ENCODE measurements at places on chromosomes 13 and 19.

DNA sequence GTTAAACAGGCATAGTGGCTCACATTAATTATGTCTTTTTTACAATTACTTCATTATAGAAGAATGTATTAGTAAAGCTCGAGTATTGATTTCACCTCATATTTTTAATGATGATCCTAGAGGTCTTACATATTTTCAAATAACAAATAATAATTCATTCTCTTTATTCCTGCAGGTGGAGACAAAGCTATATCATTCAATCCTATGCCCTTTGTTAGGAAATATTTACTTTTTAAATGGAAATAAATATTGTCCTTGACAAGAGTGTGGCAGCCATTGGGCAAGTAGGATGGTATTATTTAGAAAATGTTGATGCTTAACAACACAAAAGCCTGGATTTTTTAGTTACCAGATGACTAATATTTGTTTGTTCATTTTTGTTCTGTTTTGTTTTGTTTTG lies 127.6 kb downstream of the COG6 start:
- no peak for DNase-seq

- DNase-seq: peak; percentile 88
Measured at GRCh38 chr19:39474139-39474620, 6.5 kb upstream of the TIMM50 start.

- no peak for DNase-seq
Measured at GRCh38 chr13:21137696-21138095, 38.7 kb downstream of the SKA3 start.

GRCh38 chr19:18058208-18059009 lies 28.3 kb downstream of the IL12RB1 start:
- peak; percentile 45 for DNase-seq

GRCh38 chr19:31838163-31838815 lies 489.1 kb upstream of the TSHZ3 start:
- no peak for DNase-seq

DNA sequence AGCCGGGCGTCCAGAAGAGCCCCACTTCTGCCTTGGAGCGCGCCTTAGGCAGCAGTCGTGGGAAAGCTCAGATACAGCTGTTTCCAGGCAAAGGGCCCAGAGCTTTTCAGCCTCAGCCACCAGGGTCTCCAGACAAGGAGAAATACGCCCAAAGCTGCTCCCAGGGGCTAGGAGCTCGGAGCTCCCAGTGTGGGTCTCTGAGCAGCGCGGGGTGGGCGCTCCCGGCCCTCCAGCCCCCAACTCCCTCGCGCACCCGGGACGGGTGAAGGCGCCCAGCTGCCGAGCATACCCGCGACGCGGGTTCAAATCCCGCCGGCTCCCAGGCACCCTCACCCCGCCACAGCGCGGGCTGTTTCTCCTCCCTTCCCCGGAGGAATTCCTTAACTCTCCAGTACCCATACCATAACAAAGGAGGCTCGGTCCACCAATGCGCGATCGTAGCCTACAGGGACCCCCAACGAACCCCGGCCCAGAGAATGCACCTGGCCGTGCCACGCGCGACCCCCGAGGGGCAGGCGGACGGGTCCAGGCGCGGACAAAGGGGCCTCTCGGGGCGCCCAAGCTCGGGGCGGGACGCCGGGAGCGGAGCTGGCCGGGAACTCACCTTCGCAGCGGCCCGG lies 507 bp downstream of the COL4A1 start:
- no peak for DNase-seq

GRCh38 chr13:88417801-88418200 lies 746.6 kb downstream of the SLITRK5 start:
- DNase-seq: no peak

GRCh38 chr13:27174766-27175455 lies 3.3 kb upstream of the USP12 start:
- no peak for DNase-seq

- DNase-seq: no peak
Measured at GRCh38 chr19:41740415-41741243, 14.7 kb upstream of the CEACAM6 start.

DNA sequence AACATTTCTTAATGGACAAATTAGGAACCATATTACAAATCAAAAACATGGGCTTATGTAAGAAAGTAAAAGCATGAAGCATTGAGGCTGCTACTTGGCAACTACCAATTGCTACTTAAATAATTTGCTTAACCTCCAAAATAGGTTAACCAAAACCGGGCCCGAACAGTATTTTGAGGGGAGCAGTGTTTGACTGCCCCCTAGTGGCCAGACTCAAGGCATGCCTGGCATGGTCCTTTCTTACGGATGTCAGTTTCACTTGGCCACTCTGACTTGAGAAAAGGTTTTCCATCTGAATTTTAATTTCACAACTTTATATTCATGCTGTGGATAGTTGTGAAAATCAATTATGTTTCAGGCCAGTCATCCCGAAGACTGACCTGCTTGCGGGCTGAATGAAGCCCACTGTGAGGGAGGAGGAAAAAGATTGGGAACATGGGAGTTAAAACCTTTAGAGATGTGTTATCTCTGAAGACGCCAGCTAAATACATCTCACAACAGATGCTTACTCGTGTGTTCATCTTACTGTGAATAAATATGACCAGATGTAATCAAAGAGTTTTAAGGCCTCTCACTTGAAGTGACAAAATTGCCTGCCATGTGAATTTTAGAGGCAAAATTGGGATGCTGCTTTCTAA lies 2.9 kb downstream of the RXFP2 start:
- no peak for DNase-seq

DNA sequence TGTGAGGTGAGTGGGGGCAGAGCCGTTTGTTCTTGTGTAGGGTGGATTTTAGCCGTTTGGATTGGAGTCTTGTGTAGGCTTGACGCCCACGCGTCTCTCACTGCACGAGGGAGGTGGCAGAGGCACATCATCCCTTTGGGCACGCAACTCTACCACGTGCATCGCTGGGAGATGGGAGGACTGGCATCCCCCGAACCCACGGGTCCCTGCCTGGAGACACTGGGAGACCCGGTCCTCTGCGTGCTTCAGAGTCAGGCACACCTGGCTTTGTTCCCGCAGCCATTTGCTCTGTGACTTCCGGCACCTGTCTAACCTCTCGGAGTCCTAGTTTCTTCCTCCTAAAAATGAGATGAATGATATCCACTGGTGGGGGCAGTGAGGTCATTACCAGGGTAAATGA lies 6.4 kb downstream of the ARHGEF7 start:
- DNase-seq: no peak

DNA sequence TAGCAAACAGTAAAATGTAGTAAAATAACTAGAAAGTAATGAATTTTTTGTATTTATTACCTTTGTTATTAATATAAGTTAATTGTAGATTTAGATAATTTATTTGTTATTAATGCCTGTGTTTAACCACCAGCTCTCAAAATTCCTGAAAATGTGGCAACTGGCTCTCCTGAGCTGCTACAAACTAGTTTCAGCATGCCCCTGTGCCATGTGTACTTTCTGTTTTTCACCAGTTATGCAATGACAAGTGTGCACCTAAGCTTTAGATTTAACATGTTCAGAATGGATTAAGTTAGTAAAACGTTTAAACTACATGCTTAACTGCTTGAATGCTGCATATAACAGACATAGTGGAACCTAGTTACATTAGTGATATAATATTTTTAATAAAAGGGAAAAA lies 88.1 kb downstream of the POSTN start:
- no peak for DNase-seq

GRCh38 chr19:35090506-35091214 lies 25.0 kb upstream of the FXYD3 start:
- DNase-seq: peak; percentile 70

GRCh38 chr19:934865-935479 lies 9.1 kb downstream of the ARID3A start:
- DNase-seq: no peak

DNA sequence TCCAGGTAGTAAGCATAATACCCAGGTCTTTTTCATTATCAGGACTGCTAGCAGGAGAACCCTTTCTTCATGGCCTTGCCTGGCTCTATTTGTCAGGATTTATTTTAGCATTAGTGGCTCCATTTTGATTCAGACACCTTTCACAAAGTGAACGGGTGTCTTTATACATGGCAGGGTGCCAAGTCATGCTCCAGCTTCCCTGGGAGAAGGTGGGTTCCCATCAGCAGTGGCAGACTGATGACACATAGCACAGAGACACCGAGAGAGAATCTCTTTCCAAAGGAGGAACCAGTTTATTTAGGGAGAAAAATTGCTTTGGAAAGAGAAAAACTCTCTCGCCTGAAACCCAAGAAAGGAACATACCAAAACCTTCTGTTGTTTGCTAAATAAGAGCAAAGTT lies 135.3 kb upstream of the TMTC4 start:
- DNase-seq: no peak

GRCh38 chr19:38715555-38715954 lies 28.7 kb downstream of the CAPN12 start:
- no peak for DNase-seq

DNA sequence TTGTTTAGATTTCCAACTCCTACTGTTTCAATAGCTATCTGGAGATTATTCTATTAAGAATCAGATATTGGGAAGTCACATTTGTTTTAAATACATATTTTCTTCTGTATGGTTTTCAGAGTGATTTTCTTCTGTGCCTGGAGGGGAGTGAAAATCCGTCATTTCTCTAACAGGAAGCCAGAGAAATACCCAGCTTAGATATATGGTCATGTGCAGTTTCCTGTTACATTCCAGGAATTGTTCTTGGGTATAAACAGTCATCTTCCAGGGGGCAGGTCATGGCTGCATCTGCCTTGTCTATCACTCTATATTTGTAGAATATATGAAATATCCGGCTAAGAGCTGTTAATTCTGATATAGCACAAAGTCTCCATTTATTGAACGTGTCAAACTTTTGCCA lies 77.5 kb upstream of the MIR17HG start:
- no peak for DNase-seq

GRCh38 chr13:78576261-78576660 lies 27.1 kb downstream of the POU4F1 start:
- DNase-seq: no peak

DNA sequence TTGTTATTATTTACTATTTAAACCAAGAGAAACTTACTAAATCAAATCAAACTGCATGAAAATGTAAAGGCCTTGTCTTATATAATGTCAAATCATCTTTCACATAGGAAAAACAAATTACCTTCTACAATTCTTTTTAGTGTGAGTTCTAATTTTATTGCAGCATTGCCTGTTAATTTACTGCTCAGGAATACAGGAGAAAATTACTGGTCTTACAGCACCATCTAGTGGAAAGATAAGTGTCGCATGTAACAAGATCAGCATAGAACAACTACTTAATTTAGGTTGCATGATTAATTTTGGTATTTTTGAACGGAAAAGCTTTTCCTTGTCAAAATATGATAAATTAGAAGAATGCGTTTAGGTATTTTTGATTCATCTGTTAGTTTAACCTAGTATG lies 502.7 kb downstream of the UQCRFS1 start:
- peak; percentile 95 for DNase-seq
